ENCODE measurements at places on chromosomes 2 and 18. TPM values are rescaled to one million over a fixed set of nuclear protein-coding genes. Genes with fewer than 3 reads are reported as not detected.

Gene EFEMP1
- polyA plus RNA-seq, result not detected

Gene CDC42EP3
- 47.9 TPM for polyA plus RNA-seq

Gene OTOS
- polyA plus RNA-seq, result not detected

Gene ACVR1C
- 1.9 TPM for polyA plus RNA-seq

Gene CLEC4F
- polyA plus RNA-seq, result not detected

Gene EHBP1
- polyA plus RNA-seq, result 10.3 TPM

Gene SULT1C2
- not detected for polyA plus RNA-seq

Gene RFTN2
- 0.13 TPM for polyA plus RNA-seq

Gene INPP1
- polyA plus RNA-seq, result 1.2 TPM

DNA sequence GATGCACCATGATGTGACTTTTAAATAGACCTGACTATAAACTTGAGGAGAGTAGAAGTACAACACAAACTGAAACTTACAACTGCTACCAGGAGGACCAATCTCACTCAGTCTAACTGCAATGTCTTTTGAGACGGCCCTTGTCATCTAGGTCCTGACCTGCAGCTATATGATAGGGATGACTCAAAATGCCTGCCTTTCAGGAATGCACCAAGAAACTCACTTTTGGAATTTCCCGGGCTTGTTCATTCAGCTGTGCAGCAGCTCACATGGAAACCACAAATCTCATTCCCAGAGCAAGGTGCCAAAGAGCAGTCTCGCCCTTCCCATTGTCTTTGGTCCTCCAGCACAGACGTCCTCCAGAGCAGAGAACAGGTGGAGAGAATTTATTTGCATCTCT lies 113.7 kb downstream of the SPOPL start:
- DNase-seq, result no peak

GRCh38 chr2:203811491-203812221 lies 55.9 kb upstream of the CTLA4 start:
- DNase-seq, result peak; percentile 10

DNA sequence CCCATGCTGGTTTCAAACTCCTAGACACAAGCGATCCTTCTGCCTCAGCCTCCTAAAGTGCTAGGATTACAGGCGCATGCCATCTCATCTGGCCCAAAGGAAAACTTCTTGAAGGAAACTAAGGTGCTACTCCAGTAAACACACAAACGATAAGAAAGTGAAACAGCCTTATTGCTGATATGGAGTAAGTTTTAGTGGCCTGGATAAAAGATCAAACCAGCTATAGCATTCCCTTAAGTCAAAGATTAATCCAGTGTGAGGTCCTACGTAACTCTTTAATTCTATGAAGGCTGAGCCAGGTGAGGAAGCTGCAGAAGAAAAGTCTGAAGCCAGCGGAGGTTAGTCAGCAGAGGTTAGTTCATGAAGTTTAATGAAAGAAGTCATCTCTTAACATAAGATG lies 40.8 kb upstream of the POTEE start:
- DNase-seq, result no peak

- DNase-seq, result no peak
These were observed 619 bp downstream of the GALM start for GRCh38 chr2:38666556-38666910.

GRCh38 chr2:8003462-8004075 lies 678.3 kb upstream of the ID2 start:
- no peak for DNase-seq

GRCh38 chr2:219473511-219473910 lies 25.2 kb upstream of the GMPPA start:
- DNase-seq, result no peak

DNA sequence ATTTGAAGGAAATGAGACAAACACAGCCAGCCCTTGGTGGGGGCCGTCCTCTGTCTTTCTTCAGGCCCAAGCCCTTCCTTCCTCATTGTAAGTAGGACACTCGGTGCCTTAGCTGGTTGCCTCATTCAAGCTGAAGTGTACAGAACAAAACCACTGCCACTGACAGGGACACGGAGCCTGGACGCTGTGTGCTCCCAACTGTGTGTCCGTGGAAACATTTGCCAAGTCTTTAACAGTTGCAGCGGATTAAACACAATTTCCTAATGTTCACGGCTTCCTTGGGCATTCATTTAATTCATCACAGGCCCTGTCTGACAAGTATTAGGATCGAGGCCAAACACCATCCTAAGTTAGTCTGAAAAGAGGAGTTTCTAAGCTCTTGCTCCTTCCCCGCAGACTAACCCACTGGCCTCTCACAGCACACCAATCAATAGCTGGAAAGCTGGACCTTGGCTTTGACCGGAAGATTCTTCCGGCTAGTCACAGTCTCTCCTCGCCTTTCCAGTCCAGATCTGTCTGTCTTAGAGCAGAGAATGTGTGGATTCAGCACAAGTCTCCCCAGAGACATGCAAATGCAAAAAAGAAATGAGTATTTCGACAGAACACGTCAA lies 68.7 kb upstream of the ACSL3 start:
- DNase-seq, result no peak

- no peak for DNase-seq
These were observed 17.5 kb downstream of the STAT1 start for GRCh38 chr2:190996338-190996946.

GRCh38 chr2:113072584-113072983 lies 4.8 kb downstream of the IL1F10 start:
- DNase-seq, result no peak

- no peak for DNase-seq
These were observed 28.4 kb upstream of the MGAT4A start for GRCh38 chr2:98759338-98759737.

GRCh38 chr2:3185256-3185655 lies 192.4 kb downstream of the EIPR1 start:
- DNase-seq, result peak; percentile 40

GRCh38 chr2:204681412-204681811 lies 136.1 kb downstream of the PARD3B start:
- DNase-seq, result no peak

DNA sequence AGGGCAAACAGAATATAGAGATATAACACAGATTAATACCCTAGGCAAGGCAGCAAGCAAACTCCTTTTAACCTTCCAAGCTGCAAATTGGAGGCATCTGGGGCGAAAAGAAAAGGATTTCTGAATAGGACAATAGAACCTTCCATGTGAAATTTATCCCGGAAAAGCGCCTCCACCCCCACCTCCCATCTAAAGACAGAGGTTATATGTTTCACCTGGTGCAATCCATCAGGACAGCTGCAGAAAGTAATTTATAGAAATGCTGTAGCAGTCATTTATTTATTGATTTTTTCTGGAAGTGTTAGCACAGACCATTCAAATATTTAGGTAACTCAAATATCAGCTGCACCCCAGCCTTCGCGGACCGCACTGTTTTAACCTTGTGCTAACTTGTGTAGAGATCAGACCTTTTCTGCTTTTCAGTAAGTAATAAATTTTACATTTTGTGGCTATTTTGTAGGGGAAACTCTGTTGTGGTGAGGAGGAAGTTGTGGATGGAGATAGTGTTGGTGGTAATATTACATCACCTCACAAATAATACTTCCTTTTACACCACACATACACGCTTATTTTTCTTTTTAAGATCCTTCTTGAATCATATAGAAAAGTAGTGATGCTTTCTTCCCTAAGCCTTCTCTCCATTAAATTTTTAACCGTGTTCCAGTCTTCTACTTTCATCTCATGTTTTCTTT lies 919.3 kb upstream of the CDH2 start:
- no peak for DNase-seq

- DNase-seq, result no peak
These were observed 40.2 kb upstream of the LYPD6B start for GRCh38 chr2:148998165-148998830.

DNA sequence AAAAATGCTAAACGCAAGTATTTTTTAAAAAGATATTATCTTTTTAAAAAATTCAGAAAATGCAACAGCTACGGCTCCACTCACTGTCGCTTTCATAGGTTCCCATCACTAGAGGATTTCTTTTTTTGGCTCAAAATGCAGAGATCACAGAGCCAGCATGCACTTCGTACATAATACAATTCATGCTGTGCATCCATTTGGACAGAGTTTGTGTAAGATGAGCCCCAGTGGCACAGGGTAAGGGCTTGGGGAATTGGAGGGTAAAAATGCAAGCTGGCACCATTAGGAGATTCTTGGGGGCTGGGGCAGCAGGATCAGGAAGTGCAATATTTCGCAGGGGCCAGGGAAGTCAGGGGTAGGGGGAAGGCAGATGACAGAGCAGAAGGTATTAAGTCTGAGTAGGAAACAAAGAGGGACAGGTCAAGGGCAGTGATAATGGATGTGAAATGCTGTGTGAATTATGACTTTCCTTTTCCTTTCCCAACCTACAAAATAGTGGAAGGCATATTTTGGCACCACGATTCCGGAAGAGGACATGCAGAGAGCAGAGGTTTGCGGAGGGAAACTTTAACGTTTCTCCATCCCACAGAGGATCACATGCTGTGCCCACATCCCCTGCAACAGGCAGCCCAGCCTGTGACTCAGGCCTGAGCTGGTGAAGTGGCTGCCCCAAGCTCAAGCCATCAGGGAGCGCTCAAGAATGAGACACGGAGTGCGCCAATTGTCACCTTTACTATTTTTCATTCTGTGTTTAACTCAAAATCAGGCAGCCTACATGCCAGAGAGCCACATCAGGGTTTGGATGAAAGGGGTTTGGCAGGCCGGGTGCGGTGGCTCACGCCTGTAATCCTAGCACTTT lies 4.7 kb downstream of the CAPG start:
- peak; percentile 27 for DNase-seq

DNA sequence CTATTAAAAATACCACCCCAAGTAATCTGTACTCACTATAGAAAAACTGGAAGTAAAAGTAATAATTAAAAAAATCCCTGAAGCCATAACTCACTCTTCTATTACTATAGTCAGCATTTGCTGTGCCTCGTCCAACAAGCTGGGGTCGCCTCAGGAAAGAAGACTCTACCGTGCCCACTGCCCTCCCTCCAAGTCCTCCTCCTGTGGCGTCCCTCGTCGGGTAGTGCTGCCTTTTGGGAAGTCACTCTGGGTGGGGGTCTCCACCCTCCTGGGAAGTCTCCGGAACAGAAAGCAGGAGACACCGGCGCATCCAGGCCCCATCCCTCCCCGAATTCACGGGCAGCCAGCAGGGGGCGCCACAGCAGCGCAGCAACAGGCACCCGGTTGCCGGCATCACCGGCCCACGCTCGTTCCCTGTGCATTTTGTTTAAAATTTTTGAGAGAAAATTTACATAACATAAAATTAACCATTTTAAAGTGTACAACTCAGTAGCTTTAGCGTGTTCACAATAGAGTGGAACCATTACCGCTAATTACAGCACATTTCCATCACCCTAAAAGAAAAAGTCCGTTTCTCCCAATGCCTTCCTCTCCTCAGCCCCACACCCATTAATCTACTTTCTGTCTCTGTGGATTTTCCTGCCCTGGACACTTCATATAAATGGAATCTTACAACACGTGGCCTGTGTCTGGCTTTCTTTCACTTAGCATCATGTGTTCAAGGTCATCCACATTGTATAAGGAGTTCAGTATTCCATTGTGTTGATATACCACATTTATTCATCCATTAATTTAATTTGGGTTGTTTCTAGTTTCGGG lies 62.2 kb downstream of the ADNP2 start:
- DNase-seq, result peak; percentile 54

DNA sequence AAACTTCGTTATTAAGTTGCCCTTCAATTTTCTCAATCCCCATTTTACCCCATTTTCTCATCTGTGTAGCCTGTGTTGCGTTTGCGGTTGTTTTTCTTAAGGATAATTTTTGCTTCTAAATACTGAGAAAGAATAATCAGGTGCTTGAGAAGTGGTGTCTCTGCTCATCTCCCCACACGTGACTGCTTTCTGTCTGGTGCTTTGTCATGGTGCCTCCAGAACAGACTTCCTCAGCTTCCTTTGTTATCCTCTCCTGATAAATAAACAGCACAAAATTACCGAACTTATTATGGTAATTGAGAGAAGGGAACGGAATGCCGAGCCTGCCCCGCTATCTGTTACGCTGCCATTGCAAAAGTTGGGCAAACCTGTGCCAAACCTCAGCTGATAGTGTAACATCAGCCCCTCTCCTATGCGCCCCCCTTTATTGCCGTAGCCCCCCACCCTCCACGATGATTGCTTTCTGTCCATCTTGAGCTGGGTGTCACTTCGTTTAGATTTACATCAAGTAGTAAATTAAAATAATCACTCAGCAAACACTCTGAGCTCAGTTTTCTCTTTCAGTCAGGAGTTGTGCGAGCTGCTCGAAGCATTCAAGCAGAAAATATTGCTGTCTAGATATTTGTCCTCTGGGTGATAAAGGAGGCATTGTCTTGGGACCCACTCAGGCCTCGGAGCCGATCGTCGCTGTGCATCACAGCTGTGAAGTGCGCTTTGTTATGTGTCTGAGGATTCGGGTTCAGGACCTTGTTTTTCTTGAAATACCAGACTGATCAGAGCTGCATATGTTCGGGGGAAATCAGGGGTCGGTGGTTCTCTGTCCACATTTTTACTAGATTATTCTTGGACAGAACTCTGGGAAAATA lies 1008.5 kb upstream of the FANCL start:
- no peak for DNase-seq

DNA sequence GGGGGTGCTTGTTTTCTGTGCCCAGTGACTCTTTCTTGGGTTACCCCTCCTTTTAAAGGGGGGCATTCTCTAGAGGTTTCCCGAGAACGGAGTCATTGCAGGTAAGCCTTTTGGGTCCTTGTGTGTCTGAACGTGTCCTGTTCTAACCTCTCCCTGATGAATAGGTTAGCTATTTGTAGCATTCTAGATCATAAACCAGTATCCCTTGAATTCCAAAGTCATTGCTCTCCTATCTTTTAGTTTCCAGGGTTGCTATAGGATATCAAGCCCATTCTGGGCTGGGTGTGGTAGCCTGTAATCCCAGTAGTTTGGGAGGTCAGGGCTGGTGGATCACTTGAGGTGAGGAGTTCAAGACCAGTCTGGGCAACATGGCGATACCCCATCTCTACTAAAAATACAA lies 65.9 kb upstream of the YWHAQ start:
- no peak for DNase-seq

DNA sequence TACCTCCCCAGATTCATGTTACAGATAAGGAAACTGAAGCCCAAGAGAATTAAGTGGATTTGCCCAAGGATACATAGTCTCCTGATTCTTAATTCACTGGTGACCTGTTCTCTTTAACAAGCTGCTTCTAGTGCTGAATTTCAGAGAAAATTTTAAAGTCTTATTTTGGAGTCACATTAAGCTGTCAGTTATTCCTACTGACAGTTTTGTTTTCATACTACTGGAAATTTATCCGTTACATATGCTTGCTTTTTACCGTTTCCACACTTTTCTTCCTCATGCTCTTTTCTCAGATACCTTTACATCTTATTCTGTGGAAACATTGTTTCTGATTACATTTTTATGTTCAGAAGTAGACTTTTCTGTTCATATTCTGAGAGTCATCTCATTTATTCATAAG lies 1.3 kb downstream of the MOB4 start:
- DNase-seq, result no peak
